Activated naive CD8-positive, alpha-beta T cell treated with anti-CD3 and anti-CD28 coated beads, Interleukin-2, amount 10 ng/mL, durations not matched to agents 7 days and 5 days (primary cell): ENCODE measurements at places on chromosomes 16 and 17. TPM values are rescaled to one million over a fixed set of nuclear protein-coding genes. Genes with fewer than 3 reads are reported as not detected.

The SPSB3 gene
- 74.1 TPM for total RNA-seq

The MYO15A gene
- 1.0 TPM for total RNA-seq

- H3K4me3 ChIP-seq: no peak overlapping the region
- DNase-seq: no peak
Measured at GRCh38 chr16:59864981-59865666, 1131.0 kb upstream of the GOT2 start.

DNA sequence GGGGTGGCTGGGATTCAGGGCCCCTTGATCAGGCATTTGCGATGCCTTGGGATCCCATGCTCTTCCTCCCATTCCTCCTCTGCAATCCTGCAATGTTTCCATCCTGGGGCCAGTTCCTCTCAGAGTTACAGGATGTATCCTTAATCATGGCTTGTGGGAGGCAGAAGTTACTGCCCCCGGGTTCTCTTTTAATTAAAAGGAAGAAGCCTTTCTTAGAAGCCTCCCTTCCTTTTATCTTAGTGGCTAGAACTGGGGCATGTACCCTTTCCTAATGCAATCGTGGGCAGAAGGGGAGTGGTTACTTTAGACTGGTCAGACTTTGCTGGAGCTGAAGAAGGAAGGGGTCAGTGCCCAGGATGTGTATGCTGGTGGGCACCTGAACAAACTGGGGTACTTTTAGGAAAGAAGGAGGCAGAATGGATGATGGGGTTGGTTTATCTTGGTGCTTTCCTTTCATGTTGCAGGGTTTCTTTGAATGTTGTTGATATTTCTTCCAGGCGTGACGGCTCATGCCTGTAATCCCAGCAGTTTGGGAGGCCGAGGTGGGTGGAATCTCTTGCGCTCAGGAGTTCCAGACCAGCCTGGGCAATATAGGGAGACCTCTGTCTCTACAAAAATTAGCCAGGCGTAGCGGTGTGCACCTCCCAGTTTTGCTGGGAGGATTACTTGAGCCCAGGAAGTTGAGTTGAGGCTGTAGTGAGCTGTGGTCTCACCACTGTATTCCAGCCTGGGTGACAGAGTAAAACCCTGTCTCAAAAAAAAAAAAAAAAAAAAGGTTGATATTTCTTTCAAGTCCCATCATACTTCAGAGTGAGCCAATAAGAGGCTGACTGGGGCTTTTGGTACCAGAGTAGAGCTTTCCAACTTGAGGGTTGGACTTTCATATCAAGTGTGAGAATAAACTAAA, 13.2 kb upstream of the SPN start:
- peak overlapping the region; percentile 85 for H3K27ac ChIP-seq
- no peaks in the 10 kb centered on the region for H3K27me3 ChIP-seq
- no peak for DNase-seq
- peak overlapping the region; percentile 65 for H3K4me3 ChIP-seq
- peaks cover 24% of the 10 kb centered on the region for H3K4me1 ChIP-seq
- no peaks in the 10 kb centered on the region for H3K36me3 ChIP-seq

DNA sequence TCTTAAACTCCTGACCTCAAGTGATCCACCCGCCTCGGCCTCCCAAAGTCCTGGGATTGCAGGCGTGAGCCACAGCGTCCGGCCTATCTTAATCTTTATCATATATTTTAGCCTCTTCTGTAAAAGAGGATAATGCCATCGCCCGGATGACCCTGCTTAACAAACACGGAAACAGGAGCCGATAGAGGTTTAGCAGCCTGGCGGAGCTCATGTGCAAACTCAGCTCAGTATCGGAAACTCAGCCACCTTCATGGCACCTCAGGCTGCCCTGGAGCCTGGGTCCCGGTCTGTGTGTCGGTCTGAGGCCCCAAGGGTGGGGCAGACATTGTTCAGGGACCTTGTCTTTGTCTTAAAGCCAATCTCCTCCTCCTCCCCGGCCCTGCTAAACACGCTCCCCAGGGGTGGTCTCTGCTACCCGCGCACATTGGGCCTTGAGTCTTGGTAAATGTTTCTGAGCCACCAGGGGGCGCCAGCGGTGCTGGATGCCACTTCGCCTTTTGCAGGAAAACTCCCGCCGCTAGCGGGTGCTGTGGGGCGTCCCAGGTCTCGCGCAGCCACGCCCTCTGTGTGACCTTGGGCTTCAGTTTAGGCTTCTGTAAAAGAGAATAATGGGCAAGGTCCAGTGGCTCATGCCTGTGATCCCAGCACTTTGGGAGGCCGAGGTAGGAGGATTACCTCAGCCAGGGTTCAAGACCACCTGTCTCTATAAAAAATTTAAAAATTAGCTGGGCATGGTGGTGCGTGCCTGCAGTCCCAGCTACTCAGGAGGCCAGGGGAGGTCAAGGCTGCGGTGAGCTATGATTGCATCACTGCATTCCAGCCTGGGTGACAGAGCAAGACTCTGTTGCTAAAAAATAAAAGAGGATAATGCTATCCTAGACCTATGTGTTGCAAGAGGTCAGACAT, 2.7 kb downstream of the CETP start:
- peaks cover 21% of the 10 kb centered on the region for H3K4me1 ChIP-seq
- peak; percentile 99 for DNase-seq
- no peak overlapping the region for H3K4me3 ChIP-seq
- no peaks in the 10 kb centered on the region for H3K36me3 ChIP-seq
- H3K27ac ChIP-seq: peak overlapping the region; percentile 87

DNA sequence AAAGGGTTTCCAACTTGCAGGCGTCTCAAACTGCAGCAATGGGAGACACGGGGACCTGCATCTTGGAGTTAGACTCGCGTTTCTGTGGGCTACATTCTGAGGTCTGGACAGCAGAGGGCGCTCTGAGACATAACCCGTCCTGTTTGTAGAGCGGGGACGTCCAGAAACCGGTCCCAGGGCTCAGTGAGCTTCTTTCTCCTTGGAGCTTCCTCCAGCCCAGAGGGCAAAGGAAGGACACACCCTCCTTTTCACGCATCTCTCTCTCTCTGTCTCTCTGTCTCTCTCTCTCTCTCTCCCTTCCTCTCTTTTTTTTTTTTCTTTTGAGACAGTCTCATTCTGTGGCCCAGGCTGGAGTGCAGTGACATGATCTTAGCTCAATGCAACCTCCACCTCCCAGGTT, 19.8 kb downstream of the COX4I1 start:
- H3K4me3 ChIP-seq: no peak overlapping the region
- DNase-seq: peak; percentile 85
- peaks cover 21% of the 10 kb centered on the region for H3K27me3 ChIP-seq
- no peaks in the 10 kb centered on the region for H3K36me3 ChIP-seq

The CEP112 gene
- total RNA-seq: 3.8 TPM

DNA sequence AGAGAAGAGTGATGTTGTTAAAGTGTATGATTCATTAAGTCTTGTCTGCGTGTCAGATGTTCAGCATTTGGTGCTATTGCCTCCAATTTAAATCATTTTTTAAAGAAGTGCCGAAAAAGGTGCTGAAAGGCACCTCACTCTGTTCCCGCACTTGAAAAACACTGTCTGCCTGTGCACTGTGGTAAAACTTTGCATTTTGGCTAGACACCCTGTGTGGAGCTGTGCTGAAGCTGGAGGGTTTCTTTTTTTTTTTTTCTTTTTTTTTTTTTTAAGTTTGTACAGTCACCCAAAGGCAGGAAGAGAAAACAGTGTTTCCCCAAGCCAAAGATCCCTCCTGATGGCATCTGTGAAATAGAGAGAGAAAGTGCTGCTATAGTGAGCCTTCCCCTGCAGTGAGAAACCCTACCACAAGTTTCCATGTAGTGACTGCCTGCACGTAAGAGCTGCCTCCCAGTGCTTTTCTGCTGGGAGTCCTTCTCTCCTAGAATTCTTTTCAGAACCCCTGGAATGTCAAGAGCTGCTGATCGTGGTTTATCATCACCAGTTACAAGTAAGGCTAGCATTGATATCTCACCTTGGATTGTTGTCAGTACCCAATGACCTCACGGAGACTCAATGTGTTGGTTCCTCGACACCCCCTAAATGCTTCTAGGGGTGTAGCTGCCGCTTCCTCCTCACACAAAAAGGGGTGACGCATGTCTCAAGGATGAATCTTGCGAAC, 116.0 kb upstream of the SOX9 start:
- no peak overlapping the region for H3K4me3 ChIP-seq

The CHAD gene
- total RNA-seq: not detected

DNA sequence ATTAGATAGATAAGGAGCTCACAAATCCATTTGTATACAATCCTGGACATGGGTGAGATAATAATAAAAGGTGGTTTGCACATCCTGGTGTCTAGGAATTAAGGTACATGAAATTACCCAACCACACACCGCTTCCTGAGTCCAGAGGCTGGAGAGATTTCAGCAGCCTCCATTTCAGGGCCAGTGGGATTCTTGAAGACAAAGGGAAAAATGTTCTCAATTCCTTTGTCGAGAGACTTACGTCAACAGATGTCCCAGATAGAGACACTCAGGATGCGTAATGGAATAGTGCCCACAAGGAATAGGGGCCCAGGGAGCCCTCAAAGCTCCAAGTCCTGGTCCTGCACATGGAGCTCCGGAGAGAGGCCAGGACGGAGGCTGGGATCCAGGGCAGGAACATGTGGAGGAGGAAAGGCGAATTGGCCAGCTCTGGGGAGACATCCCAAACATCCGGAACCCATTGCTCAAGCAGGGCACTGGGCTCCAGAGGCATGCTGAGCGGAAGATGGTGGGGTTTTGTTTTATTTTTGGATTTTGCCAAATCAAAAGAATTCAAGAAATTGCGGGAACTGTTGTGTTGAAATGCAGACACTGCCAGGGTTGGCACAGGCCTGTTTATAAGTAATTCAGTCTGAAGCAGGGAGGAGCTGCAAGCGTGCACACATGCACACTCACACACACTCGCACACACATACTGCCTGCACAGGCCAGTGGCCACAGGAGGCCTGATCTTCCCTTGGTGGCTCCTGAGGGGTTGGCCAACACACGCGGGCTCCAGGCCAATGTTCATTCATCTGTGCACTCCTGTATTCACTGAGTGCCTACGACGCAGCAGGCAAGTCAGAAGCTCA, 97.2 kb downstream of the NOG start:
- DNase-seq: no peak
- H3K27me3 ChIP-seq: peaks cover 18% of the 10 kb centered on the region
- H3K4me1 ChIP-seq: no peaks in the 10 kb centered on the region
- H3K27ac ChIP-seq: no peak overlapping the region
- H3K4me3 ChIP-seq: no peak overlapping the region

- no peak for DNase-seq
- H3K36me3 ChIP-seq: peaks cover 2% of the 10 kb centered on the region
- H3K27ac ChIP-seq: no peak overlapping the region
- H3K4me3 ChIP-seq: no peak overlapping the region
- H3K4me1 ChIP-seq: peaks cover 36% of the 10 kb centered on the region
- peaks cover 12% of the 10 kb centered on the region for H3K27me3 ChIP-seq
Measured at GRCh38 chr16:3155181-3155580, 20.4 kb downstream of the ZNF213 start.

The PERCC1 gene
- total RNA-seq: 0.57 TPM

DNA sequence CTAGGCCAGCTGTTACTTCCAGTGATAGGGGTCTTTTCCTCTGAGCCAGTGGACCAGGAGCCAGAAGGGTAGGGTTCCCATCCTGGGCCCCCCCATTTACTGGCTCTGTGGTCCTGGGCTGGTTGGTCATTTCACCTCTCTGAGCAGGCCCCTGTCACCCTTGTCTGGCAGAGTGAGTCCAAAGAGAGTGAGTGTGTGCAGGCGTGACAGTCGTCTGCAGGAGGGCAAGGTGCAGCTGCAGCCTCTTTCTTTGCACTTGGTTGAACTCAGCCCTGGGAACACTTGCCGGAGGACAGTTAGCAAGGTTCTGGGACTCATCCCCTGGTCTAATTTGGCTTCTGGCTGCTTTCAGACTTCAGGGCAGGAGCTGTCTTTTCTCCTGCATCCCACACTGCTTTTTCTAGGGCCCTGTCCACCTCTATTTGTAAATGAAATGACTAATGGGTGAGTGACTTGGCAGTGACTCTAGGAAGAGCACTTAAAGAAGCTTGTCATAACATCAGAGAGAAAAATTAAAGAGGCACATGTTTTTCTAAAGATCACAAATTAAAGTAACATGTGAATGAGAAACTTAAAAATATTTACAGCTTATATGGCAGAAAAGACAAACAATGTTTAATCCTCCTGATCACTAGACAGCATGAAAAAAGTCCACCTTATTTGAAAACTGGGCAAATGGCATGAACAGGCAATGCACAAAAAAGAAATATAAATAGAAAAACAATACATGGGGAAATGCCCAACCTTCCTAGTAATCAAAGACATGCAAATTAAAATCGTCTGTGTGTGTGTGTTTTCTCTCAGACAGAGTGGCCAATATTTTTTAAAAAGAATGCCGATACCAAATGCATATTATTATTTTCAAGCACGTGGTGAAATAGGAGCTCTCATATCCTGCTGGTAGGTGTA, 137.5 kb downstream of the NTN1 start:
- no peak for DNase-seq
- H3K27me3 ChIP-seq: peaks cover 3% of the 10 kb centered on the region
- no peaks in the 10 kb centered on the region for H3K36me3 ChIP-seq
- H3K4me1 ChIP-seq: no peaks in the 10 kb centered on the region

DNA sequence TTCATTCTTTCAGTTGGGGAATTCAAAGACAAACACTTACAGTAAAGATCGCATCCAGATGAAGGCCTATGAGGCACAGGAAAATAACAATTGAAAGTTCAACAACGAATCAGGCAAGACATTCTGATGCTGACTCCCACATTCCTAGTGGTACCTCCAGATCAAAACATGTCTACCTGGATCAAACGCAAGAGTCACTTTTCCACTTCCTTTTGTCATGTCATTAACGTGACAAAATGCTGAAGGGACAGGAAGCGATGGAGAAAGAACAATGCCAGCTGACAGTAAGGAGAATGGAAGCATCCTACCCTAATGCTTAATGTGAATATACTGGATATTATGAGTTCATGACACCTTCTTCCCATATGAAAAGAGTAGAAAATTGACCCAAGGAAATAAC, 365.4 kb upstream of the CDH11 start:
- H3K27ac ChIP-seq: no peak overlapping the region
- no peak overlapping the region for H3K4me3 ChIP-seq
- H3K36me3 ChIP-seq: no peaks in the 10 kb centered on the region

- peaks cover 4% of the 10 kb centered on the region for H3K27me3 ChIP-seq
- no peaks in the 10 kb centered on the region for H3K4me1 ChIP-seq
- no peak for DNase-seq
- no peak overlapping the region for H3K27ac ChIP-seq
- H3K36me3 ChIP-seq: no peaks in the 10 kb centered on the region
Measured at GRCh38 chr17:44602970-44603369, 45.7 kb downstream of the FZD2 start.
